ENCODE measurements at places on chromosomes 7 and 10.

GRCh38 chr7:75033064-75033463 lies 40.5 kb downstream of the RCC1L start:
- no peak for DNase-seq

GRCh38 chr7:104862719-104863118 lies 151.3 kb upstream of the KMT2E start:
- DNase-seq = no peak

DNA sequence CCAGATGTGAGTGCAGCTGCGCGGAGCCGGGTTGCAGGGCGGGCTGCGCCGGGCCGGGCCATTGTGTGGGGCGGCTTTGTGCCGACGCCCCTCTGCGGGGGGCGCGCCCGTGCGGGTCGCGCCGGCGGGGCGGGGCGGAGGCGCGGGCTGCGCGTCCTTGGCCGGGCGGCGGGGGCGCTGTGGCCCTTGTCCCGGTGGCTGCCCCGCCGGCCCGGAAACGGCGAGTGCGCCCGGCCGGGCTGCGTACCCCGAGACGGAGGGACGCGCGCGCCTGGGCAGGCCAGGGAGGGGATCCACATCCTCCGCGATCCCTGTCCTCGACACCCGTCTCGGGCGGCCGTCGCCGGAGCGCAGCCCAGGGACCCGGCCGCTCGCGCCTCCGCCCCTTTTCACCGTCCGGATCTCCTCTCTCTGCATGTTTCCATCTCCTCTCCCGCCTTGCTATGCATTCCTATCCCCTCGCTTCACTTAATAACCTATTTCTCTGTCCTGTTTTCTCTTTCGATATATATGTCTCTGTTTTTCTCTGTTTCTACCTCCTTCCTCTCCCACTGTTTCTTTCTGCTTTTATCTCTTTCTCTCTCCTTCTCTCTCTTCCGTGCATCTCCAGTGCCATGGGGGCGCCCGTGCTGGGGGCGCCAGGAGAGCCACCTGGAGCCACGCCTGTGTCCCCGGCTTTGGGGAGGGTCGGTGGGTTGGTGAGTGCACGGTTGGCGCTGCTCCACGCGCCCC lies 765 bp downstream of the PFKFB3 start:
- DNase-seq = peak; percentile 16

- no peak for DNase-seq
These were observed 178.4 kb downstream of the NSUN6 start for GRCh38 chr10:18472977-18473376.

- DNase-seq = no peak
These were observed 42.7 kb upstream of the TMEM196 start for GRCh38 chr7:19816128-19816527.

DNA sequence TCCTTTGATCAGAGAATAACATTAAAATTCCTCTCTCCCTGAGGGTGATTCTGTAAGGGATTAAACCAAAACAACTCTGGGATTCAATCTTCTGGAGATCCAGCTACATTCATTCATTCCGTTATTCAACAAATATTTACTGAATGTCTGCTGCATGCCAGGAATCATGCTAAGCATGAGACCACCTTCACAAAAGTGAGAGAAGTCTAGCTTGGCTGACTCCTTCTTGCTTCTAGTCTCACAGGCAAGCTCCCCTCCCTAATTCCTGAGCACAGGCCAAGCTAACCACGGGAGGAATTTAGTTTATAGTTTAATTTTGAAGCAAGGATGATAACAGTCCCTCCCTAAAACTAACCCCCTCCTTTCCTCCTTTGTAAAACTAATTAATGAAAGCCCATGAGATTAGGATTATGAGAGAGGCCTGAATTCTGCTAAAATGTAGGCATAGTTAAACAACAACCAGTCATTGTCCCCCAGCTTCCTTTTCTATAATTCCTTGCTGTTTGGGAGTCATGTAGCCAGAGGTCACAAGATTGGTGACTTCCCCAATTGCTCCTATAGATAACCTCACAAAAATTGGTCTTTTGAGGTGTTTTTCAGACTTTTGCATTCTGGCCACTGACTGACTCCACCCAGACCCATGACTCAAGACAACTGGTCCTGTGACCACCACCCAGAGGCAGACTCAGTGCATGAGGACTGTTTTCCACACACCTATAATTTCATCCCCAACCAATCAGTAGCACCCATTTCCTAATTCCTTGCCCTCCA lies 113.5 kb downstream of the ITGB8 start:
- DNase-seq = no peak

GRCh38 chr10:91227576-91227975 lies 7.1 kb downstream of the PCGF5 start:
- no peak for DNase-seq

GRCh38 chr10:121405549-121405948 lies 192.7 kb downstream of the FGFR2 start:
- DNase-seq = no peak

DNA sequence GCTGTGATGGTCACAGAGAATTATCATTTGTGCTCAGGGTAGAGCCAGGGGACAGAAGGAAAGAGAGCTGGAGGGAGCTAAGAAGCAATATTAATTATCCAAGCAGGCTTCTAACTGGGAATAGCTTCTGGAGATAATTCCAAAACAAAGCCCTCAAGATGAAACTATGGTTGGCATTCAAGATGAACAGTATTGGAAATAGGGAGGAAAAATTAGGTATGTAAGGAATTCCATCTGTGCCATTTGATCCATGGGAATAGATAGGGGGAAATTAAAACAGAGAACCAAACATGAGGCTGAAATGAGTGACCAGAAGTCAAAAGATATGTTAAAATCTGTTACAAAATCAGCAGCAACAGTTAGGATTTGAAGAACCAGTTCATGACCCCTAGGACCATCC lies 75.3 kb downstream of the NDUFB2 start:
- no peak for DNase-seq

GRCh38 chr7:155913719-155914118 lies 101.5 kb upstream of the SHH start:
- DNase-seq = no peak

GRCh38 chr7:158395780-158396278 lies 191.8 kb downstream of the PTPRN2 start:
- DNase-seq = no peak

DNA sequence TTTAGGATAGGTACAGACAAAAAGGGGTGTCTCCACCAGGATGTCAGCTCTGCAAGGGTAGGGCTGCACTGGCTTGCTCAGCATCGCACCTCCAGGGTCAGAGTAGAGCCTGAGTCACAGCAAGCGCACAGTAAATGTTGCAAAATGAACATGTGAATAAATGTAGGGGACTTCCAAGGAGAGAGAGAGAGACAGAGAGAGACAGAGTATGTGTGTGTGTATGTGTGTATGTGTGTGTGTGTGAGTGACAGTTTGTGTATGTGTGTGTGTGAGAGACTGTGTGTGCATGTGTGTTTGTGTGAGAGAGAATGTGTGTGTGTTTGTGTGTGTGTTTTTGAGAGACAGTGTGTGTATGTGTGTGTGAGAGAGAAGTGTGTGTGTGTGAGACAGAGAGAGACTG lies 163.3 kb downstream of the RPS24 start:
- no peak for DNase-seq

DNA sequence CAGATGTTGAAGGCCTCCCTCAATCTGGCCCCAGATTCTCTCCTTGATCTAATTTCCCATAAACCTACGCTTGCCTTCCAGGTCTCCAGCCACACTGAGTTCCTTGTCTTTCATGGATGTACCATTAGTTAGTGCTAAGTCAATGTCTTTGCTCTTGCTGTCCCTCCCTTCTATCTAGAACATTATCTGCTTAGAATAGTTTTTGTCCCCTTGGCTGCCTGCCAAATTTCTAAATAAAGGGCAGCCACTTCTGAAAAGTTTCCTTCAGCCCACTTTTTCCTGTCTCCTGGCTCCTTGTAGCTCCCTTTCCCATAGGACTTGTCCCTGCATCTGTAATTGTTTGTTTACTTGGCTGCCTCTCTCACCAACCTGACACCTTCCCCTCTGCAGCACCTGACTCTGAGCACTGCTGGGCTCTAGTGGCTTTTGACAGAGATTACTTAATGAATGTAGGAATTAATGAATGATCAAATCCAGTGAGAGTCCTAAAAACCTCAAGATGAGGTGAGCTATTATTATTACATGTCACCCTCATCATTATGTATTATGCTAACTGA lies 58.3 kb downstream of the CXCL12 start:
- no peak for DNase-seq

DNA sequence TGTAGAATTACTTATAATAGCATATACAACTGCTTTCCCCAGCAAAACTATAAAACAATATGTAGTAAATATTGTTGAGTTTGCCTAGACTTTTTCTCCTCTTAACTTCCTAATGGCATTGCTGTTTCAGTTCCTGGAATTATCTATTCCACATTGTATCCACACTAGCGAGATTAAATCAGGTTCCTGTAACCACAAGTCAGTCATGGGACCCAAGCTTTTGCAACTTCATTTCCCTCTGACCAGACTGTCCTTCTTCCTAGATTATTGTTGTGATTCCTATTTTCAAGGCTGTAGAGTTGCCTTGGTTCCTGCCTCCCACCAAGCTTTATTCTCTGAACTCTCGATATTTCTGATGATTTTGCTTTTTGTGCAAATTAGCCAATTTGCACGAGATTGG lies 173.3 kb upstream of the ZNF804B start:
- DNase-seq = no peak

DNA sequence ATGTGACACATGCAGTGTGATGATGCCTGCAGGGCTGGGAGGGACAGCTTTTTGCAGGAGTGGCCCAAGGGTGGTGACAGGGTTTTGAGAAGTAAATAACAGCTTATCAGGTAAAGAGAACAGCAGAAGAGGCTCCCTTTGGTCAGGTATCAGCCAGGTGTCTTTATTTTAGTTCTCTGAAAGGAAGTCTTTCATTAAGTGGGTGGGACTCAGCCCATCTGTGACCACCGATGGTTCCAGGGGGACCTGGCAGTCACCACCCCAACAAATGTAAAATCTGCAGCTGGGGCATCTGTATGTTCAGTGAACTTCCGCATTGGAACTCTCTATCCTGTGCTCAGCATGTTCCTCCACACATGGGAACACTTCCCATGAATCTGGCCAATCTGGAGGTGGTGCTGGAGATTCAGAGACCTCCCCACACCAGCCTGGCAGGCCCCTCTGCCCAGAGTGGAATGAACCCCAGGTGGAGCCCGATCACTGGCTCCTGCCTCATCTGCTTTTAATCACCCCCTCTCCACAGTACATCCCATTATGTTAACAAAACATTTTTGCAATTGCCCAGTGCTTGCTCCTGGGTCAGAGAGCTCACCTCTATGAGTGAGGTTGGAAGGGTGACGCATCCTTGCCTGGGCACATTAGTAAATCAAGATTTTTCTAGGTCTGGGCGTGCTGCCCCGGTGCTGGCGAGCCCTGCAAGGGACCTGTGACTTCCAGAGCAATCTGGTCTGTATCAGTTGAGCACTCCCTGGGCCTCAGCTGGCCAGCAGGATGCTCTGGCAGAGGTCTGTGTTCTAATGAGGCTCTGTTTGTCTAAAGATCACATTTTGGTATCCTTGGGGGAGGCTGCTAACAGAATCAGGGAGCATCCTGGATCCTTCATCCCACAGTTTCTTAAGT lies 140.4 kb upstream of the GDF10 start:
- no peak for DNase-seq

- DNase-seq = no peak
These were observed 254.9 kb downstream of the SKAP2 start for GRCh38 chr7:26609532-26609931.

DNA sequence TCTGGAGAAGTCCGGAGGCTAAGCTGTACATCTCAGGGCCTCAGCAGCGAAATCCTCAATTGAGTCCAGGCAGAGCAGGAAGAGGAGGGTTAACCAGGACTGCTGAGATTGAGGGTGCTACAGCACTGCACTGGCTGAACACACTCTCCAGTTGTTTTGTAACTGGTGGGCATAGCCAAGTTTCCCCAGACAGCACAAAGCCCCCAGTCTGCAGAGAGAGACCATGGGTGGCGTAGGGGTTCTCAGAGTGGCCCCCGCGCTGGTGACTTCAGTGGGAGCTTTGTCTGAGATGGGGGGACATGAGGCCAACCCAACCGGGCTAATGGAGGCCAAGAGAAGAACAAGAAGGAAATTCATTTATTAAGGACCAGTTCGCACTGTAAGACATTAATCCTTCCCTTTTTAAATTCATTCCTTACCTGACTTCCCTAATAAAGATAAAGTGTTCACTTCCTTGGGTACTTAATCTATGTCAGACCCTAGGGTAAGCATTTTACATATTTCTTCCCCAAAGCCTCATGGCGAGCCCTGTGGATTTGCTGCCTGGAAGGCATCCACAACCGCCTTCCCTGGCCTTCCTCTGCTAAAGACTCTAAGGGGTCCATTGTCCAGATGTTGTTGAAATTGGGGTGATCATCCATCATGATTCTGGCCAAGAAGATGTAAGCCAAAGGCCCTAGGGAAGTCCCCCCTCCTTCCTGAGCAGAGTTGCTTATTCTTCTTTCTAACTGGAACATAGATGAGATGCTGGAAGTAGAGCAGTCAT lies 121.4 kb upstream of the CHST15 start:
- no peak for DNase-seq

- no peak for DNase-seq
These were observed 123.3 kb downstream of the WDFY4 start for GRCh38 chr10:48807791-48808470.

GRCh38 chr10:75994357-75995040 lies 563.1 kb downstream of the LRMDA start:
- DNase-seq = no peak

- no peak for DNase-seq
These were observed 43.3 kb downstream of the DGKB start for GRCh38 chr7:14859267-14859666.

GRCh38 chr7:80835251-80835650 lies 83.6 kb downstream of the SEMA3C start:
- DNase-seq = no peak

- no peak for DNase-seq
These were observed 28.9 kb upstream of the DDC start for GRCh38 chr7:50594136-50594535.

DNA sequence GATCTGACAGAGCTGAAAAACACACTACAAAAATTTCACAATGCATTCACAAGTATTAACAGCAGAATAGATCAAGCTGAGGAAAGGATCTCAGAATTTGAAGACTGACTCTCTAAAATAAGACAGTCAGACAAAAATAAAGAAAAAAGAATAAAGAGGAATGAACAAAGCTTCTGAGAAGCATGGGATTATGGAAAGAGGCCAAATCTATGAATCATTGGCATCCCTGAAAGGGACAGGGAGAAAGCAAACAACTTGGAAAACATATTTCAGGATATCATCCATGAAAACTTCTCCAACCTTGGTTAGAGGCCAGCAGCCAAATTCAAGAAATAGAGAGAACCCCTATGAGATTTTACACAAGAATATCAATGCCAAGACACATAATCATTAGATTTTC lies 804.8 kb upstream of the IGFBP3 start:
- no peak for DNase-seq

GRCh38 chr10:103838862-103839518 lies 16.4 kb downstream of the SH3PXD2A start:
- no peak for DNase-seq

- no peak for DNase-seq
These were observed at the start of gene LDB3 for GRCh38 chr10:86668297-86669165. Gene LDB3 (plus strand): TSS chr10:86668511. CDS start chr10:86668692, 181 bp downstream.

DNA sequence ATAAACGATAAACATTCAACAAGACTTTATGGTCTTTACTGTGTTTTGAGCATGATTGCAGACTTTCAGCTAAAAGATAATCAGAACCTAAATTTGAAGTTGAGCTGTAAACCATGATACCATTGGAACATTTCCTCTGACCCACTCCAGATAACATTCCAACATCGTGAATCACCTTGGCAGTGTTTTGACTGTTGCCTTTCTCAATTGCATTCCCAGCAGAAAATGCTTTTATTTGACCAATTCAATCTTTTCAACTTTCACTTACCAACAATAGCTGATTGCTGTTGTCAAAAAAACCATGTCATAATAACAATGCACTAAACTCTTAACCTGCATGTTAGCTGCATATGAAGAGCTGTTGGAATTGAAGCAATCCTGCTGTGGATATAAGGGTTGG lies 165.5 kb downstream of the MDFIC start:
- DNase-seq = no peak

GRCh38 chr7:28364082-28364481 lies 48.2 kb upstream of the CREB5 start:
- no peak for DNase-seq
